NCI-H82 (cell line): ENCODE measurements at places on chromosomes 7 and 10.

DNA sequence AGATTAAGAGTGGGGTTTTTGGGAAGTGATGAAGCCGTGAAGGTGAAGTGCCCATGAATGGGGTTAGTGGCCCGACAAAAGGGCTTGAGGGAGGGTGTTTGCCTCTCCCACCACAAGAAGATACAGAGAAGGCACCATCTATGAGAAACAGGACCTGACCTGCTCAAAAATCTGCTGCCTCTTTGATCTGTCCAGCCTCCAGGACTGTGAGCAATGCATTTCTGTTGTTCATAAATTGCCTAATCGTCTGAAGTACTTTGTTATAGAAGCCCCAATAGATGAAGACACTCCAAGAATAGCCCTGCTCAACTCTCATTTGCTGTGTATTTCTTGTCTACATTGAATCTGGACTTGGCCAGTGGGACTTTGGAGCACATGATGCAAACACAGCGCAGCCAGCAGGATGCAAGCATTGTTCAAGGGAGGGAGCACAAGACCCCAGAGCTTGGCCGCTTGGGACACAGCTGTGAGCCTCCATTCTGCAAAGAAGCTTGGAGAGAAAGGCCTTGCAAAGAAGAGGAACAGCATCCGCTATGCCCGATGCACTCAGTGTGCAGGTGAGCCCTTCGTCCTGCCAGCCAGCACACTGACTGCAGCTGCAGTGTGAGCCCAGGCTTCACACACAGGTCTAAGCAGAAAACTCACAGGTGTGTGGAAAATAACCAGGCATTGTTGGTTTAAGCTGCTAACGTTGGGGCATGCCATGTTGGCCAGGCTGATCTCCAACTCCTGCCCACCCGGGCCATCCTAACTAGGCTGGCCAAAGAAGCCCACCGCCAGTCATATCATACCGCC, 73.2 kb upstream of the KLF6 start:
- no peak for DNase-seq

DNA sequence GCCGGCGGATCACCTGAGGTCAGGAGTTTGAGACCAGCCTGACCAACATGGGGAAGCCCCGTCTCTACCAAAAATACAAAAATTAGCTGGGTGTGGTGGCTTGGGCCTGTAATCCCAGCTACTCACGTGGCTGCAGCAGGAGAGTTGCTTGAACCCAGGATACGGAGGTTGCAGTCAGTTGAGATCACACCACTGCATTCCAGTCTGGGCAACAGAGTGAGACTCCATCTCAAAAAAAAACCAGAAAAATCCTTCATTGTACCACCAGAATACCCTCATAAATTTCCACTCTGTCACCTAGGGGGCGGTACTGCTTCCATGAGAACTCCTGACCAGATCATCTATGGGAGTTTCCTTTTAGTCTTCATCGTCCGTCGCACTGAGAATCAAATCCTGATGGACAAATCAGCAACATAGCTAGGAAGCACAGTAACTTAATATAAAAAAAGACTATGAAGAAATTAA, 225.8 kb upstream of the KLF14 start:
- peak; percentile 8 for DNase-seq

GRCh38 chr7:86372262-86372661, 271.4 kb upstream of the GRM3 start:
- no peak for DNase-seq

- no peak for DNase-seq
Observed at GRCh38 chr10:87694011-87694794, 34.5 kb downstream of the PAPSS2 start.

DNA sequence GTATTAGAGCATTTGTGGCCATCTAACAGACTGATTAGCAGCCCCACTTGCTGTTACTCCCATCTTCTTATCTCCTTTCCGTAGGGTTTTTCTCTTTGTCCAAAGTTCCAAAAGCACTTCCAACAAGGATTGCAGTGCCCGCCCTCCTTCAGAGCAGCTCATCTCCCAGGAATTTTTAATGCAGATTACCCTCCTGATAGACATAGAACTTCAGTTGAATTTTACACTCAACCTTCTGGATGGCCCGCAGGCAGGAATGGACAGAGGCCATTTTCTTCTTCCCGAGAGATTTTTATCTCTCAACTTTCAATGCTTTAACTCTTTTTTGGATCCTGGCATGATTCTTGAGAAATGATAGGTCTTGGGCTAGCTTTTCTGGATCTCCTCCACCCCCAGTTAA, 23.3 kb downstream of the PRKG1 start:
- DNase-seq = no peak

- DNase-seq = no peak
Observed at GRCh38 chr7:23955145-23955544, 245.1 kb downstream of the STK31 start.

DNA sequence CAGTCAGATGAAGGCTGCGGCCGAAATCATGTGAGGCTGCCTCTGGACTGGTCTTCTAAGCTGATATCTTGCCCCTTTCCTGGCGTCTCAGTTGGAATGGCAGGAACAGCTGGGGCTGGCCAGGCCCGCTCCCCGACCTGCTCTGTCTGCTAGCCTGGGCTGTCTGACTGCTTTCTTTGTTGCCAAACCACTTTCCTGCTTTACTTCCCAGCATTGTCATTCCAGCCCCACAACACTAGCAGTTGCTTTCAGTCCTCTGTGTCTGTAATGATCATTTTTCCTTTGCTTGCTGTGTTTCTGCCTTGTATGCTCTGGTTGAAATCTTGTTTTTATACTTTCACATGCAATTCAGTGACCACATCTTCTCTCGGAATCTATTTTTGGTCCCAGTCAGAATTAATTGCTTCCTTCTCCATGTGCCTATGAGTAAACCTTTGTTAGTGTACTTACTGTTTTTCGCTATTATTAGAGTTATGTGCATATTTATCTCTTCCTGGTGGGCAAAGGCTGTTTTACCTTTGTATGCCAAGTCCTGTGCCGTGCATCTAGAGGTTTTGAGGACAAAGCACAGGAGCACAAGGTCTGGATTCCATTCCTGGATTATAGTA, 21.6 kb downstream of the PRPF18 start:
- DNase-seq = no peak

GRCh38 chr10:132701846-132702190, 84.1 kb downstream of the NKX6-2 start:
- DNase-seq = no peak

DNA sequence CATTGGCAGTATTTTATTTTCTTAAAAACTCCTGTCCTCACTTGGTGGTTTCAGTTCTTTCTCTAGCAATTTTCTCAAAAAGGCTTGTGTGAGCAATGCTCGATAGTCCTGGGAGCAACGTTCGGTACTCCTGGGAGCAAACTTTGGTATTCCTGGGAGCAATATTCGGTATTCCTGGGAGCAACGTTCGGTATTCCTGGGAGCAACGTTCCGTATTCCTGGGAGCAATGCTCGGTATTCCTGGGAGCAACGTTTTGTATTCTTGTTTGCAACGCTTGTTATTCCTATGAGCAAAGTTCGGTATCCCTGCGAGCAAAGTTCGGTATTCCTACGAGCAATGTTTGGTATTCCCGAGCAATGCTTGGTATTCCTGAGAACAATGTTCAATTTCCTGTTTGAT, 362.0 kb upstream of the ADARB2 start:
- no peak for DNase-seq

DNA sequence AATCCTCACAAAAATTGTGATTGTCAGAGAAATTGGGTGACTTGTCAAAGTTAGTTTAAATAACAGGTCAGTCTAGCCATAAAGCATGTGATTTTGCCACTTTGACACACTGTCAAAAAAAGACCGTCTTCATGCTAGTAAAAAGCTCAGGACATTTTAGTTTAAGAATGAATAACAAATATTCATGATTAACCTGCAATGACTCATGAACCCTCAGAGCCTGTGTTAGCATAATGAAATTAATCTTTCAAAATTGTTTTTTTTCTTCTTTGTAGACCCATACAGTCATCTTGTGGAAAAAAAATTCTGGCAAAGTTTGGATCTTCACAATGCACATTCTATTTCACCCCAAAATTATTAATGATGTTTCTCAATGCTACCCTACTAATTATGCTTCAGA, 255.2 kb upstream of the POT1 start:
- no peak for DNase-seq

DNA sequence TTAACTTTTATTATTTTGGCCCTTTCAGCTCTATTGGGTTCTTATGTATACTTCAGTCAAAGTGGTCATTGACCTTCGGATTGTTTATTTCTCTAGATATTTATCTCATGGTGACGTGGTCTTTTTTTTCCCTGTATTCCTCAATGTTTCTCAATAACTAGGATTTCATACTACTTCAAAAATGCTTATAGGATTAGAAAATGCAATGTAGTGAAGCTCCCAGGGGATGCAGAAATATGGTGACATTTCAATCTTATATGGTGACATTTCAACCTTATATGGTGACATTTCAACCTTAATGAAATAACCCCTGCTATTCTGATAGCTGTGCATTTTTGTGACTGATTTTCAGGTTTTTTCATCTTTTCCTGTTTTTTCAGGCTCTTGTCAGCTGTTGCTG, 51.4 kb downstream of the CHRM2 start:
- DNase-seq = no peak

DNA sequence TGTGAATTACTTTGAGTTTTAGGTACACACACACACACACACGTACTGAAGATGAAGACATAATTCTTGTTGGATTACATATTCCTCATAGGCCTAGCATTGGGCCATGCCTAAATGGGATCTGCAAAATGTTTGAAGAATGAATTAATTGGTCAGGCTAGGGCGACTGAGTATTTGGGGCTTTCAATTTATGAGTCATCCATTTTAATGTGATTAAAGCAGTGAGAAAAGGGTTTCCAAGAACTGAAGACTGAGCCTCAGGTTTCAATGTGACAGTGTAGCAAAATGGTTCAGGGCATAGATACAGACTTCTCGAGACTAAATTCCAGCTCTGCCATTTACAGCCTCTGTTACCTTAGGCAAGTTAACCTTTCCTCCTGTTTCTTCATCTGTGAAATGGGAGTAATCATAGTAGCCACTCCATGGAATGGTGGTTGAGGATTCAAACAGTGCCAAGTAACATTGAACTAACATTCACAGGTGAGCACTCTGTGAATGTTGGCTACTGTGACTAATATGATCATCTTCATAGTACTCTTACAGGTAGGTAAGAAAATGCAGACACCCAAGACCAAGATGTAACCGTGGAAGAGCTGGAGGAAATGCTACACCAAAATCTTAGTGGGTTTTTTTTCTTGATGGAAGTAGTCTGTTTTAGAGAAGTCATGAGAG, 7.6 kb downstream of the BPGM start:
- no peak for DNase-seq

GRCh38 chr10:79184145-79184625, 115.4 kb downstream of the ZMIZ1 start:
- DNase-seq = peak; percentile 29

DNA sequence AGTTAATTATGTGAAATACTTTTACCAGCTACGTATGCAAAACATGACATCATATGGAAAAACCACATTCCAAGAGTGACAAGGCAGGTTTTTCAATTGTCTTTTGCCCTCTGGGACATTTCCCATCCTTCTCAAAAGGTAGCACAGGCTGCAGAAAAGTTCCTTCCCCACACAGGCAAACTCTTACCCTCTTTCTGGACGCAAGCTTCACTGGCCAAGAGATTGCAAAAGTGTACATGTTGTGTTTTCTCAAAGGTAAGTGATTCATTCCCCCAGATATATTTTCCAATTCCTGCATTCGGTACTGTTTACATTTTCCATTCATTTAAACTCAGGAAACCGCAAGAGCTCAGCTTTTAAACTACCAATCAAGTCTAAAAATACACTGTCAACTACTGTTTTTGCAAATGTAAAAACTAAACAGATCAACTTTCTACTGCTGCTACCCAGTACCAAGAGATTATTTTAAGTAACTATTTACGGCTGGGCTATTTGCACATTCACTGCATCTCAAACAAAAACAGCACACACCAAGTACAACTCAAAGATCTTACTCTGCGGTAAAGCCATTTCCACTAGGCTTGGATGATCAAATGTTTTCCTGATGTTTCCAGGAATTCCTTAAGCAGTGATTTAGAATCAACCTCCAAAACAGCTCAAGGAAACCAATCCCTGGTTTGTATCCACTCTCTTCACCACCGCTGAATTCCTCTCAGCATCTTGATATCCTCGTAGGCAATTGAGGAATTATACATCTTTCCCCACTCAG, 233.6 kb upstream of the CCDC6 start:
- no peak for DNase-seq

DNA sequence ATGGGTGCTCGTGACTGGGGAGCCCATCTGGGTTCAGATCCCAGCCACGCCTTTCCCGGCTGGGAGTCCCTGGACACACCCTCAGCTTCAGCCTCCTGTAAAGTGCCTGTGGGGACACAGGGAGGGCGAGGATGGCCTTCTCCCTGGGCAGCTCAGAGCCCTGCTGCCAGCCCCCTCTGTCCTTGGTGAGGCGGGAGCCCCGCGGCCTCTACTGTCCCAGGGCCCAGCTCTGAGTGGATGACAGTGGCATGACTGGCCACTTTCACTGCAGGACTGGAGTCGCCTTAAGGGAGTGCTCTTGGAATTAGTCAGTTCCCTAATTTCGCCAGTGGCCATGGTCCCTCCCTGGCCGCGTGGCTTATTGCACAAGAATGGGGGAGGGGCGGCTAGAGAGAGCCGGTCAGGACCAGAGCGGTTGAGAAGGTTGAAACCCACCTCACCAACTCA, 4.6 kb downstream of the BRI3 start:
- DNase-seq = no peak

DNA sequence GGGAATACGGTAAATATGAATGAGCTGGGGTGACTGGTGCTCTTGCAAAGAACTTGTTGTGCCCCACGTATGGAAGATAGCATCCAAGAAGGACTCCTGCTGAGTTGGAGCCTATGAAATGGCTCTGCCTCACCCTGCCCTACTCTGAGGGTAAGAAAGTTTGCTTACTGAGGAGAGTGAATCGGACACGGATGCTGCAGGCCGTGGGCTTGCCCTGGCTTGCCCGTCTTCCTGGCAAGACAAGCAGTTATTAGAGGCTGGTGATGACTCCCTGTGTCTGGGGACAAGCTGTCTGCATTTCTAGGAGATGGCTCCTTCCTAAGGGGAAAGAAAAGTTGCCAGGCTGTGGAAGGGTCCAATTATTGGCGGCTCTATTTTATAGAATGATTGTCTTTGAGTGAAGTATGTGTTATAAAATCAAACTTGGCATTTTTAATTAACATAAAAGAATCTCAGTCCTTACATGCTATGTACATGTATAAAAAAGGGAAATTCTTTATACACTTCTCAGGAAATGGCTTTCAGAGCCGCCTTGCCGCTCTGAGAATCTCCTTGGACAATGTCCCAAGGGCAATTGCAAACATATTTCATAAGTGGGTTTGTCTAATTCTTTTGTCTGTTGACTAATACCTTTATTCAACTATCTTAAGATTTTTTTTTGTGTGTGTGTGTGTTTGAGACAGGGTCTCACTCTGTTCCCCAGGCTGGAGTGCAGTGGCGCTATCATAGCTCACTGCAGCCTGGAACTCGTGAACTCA, 64.6 kb downstream of the CYP26A1 start:
- DNase-seq = no peak
